Natural killer cell (primary cell): ENCODE measurements at places on chromosomes 3 and 15.

GRCh38 chr3:144431134-144431533, 459.5 kb downstream of the DIPK2A start:
- no peaks in the 10 kb centered on the region for H3K4me1 ChIP-seq
- no peak for DNase-seq
- H3K36me3 ChIP-seq = no peaks in the 10 kb centered on the region
- H3K27me3 ChIP-seq = no peaks in the 10 kb centered on the region
- no peak overlapping the region for H3K27ac ChIP-seq
- H3K4me3 ChIP-seq = no peak overlapping the region

GRCh38 chr3:150925751-150926201, 20.5 kb upstream of the MINDY4B start:
- no peak overlapping the region for H3K27ac ChIP-seq
- no peak overlapping the region for H3K4me3 ChIP-seq
- peaks cover 8% of the 10 kb centered on the region for H3K4me1 ChIP-seq
- peak; percentile 23 for DNase-seq
- peaks cover 2% of the 10 kb centered on the region for H3K27me3 ChIP-seq
- no peaks in the 10 kb centered on the region for H3K36me3 ChIP-seq

- H3K4me1 ChIP-seq = peaks cover 12% of the 10 kb centered on the region
- DNase-seq = peak; percentile 44
- H3K27me3 ChIP-seq = no peaks in the 10 kb centered on the region
- no peaks in the 10 kb centered on the region for H3K36me3 ChIP-seq
Measured at GRCh38 chr3:44554626-44555592, at the start of gene ZKSCAN7. ZKSCAN7 (plus strand) TSS chr3:44555193; CDS start chr3:44557048, 1,855 bp downstream.

GRCh38 chr3:182501856-182502255, 291.4 kb upstream of the ATP11B start:
- H3K27ac ChIP-seq = no peak overlapping the region
- H3K36me3 ChIP-seq = no peaks in the 10 kb centered on the region
- no peaks in the 10 kb centered on the region for H3K4me1 ChIP-seq

- H3K27me3 ChIP-seq = no peaks in the 10 kb centered on the region
- no peak overlapping the region for H3K4me3 ChIP-seq
- DNase-seq = no peak
- H3K27ac ChIP-seq = no peak overlapping the region
- H3K4me1 ChIP-seq = peaks cover 4% of the 10 kb centered on the region
Measured at GRCh38 chr15:43293432-43293831, 26.7 kb upstream of the TGM5 start.

DNA sequence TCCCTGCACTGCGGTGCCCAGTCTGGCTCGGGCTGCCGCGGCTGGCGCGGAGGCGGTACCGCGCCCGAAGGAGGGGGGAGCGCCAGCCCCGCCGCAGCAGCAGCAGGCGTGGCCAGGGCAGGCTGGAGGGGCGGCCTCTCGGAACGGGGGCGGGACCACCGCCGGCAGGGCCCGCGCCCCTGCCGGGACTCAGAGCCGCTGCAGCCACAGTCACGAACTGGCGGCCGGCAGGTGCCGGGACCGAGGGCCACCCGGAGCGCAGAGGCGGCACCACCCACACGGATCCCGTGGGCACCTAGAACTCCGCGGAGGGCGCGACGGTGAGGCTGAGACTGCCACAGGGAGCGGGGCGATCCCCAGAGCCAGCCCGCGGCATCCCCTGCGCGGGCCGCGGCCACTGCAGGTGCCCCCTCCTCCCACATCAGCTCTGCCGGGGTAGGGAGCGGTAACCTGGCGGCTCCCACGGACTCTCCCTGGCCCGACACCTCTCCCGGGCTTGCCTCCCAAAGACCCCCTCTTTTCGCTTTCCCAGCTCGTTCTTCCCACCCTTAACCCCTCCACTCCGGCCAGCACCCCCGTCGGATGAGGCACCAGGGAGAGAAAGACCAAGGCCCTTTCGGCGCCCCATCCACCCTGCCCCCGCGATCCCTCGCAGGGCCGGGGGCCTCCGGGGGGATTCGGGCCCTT, at the start of gene VWA5B2:
VWA5B2 (plus strand) TSS at position 192 of the 687 bp plus-strand sequence. CDS start 944 bp downstream, outside the sequence.
- H3K27me3 ChIP-seq = peaks cover 24% of the 10 kb centered on the region
- H3K36me3 ChIP-seq = no peaks in the 10 kb centered on the region
- H3K27ac ChIP-seq = no peak within 1 kb of the TSS
- peaks cover 19% of the 10 kb centered on the region for H3K4me1 ChIP-seq
- peak; percentile 65 for DNase-seq

- H3K27ac ChIP-seq = peak overlapping the region; percentile 86
- H3K4me3 ChIP-seq = peak overlapping the region; percentile 90
- H3K36me3 ChIP-seq = no peaks in the 10 kb centered on the region
- peaks cover 13% of the 10 kb centered on the region for H3K4me1 ChIP-seq
Measured at GRCh38 chr15:60591496-60592370, 112.8 kb upstream of the ICE2 start.

DNA sequence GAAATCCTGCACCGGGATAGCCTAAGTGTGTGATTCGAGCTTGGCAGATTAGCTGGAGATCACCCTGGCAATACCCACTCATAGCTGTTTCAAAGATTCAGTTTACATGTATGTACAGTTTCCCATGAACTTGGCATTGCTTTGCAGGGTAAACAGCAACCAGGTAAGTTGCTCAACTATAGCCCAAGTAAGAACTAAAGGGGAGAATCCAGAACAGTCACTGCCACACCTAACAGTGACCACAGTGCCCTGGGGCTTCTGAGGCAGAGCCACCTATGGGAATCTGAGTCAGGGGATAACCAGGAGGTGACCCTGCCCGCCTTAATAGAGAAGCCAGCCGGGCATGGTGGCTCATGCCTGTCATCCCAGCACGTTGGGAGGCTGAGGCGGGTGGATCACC, 15.9 kb downstream of the CDAN1 start:
- no peak for DNase-seq
- H3K4me1 ChIP-seq = no peaks in the 10 kb centered on the region
- no peak overlapping the region for H3K27ac ChIP-seq
- no peaks in the 10 kb centered on the region for H3K27me3 ChIP-seq
- H3K4me3 ChIP-seq = no peak overlapping the region

GRCh38 chr15:82709081-82709420, 624 bp downstream of the AP3B2 start:
- no peak overlapping the region for H3K4me3 ChIP-seq
- no peak overlapping the region for H3K27ac ChIP-seq
- H3K27me3 ChIP-seq = no peaks in the 10 kb centered on the region
- DNase-seq = no peak
- peaks cover 12% of the 10 kb centered on the region for H3K4me1 ChIP-seq

GRCh38 chr3:140430494-140430893, 247.4 kb upstream of the TRIM42 start:
- no peak overlapping the region for H3K4me3 ChIP-seq
- H3K27me3 ChIP-seq = no peaks in the 10 kb centered on the region
- H3K27ac ChIP-seq = no peak overlapping the region
- H3K4me1 ChIP-seq = no peaks in the 10 kb centered on the region
- no peak for DNase-seq
- H3K36me3 ChIP-seq = no peaks in the 10 kb centered on the region

DNA sequence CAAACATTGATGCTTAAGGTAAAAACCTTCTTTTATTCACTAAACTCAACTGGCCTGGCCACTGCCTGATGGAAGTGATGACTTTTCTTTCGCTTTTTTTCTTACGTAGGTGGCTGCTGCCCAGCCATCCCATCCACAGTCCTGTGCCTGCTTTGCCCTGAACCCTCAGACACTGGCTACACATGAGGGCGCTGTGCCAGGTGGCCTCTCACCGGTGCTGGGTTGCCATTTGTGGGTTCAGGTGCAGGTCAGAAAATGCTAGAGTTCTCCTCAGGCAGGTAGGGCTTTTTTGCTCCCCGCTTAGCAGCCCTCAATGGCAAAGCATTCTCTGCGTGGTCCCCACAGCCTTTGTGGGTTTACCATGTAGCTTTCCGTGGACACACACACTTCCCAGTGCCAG, 88.3 kb upstream of the PRR23E start:
- H3K36me3 ChIP-seq = no peaks in the 10 kb centered on the region
- no peaks in the 10 kb centered on the region for H3K27me3 ChIP-seq
- H3K4me1 ChIP-seq = no peaks in the 10 kb centered on the region
- no peak overlapping the region for H3K4me3 ChIP-seq
- H3K27ac ChIP-seq = no peak overlapping the region
- DNase-seq = no peak

DNA sequence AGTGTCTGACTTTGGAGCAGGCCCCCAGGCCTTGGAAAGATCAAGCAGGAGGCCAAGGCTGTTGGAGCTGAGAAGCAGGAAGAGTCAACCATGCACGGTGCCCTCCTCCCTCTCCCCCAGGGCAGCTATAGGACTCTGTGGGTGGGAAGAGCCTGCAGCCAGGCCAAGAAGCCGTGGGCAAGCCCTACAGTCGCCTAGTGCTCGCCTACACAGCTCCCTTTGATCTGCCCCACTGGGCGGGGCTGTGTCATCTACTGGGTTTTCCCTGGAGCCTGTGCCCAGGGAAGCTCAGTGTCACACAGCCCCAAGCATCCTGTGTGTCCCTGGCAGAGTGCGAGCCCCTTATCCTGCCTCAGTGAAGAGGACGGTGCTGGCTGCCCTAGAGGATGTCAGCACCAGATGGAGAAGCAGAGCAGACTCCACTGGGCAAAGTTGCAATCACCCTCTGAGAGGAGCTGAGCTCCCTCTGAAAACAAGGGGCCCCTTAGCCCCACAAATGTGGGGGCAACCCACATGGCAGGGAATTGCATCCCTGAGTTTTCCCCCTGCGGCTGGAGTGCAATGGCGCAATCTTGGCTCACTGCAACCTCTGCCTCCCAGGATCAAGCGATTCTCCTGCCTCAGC, 72.2 kb downstream of the KLF13 start:
- H3K4me1 ChIP-seq = peaks cover 34% of the 10 kb centered on the region
- no peak overlapping the region for H3K27ac ChIP-seq
- no peaks in the 10 kb centered on the region for H3K36me3 ChIP-seq
- no peaks in the 10 kb centered on the region for H3K27me3 ChIP-seq

GRCh38 chr3:12618426-12618825, 45.5 kb downstream of the RAF1 start:
- no peaks in the 10 kb centered on the region for H3K27me3 ChIP-seq
- peaks cover 3% of the 10 kb centered on the region for H3K4me1 ChIP-seq
- H3K4me3 ChIP-seq = no peak overlapping the region
- DNase-seq = no peak
- peaks cover 25% of the 10 kb centered on the region for H3K36me3 ChIP-seq
- H3K27ac ChIP-seq = no peak overlapping the region

DNA sequence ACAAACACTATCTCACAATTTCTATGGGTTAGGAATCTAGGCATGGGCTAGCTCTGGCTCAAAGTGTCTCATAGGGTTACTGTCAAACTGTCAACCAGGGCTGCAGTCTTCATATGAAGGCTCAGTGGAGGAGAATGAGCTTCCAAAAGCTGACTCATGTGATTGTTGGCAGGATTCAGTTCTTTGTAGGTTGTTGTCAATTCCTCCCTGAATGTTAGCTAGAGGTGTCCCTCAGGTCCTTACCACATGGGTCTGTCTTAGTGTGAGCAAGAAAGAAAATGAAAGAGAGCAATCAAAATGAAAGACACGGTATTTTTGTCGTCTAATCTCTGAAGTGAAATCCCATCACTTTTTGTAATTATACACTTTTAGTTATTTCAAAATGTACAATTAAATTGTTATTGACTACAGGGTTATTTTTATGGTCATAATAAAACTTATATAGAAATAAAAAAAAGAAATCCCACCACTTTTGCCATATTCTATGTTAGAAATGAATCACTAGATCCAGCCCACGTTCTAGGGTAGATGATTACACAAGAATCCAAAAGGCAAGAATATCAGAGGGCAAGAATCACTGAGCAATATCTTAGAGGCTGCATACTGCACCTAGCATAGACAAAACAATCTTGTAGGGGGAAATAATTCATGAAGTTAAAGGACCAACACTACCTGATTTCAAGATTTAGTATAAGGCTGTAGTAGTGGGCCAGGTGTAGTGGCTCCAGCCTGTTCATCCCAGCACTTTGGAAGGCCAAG, 8.4 kb downstream of the ACSBG1 start:
- H3K27me3 ChIP-seq = no peaks in the 10 kb centered on the region
- DNase-seq = no peak
- no peaks in the 10 kb centered on the region for H3K36me3 ChIP-seq
- H3K27ac ChIP-seq = no peak overlapping the region
- H3K4me1 ChIP-seq = peaks cover 6% of the 10 kb centered on the region

DNA sequence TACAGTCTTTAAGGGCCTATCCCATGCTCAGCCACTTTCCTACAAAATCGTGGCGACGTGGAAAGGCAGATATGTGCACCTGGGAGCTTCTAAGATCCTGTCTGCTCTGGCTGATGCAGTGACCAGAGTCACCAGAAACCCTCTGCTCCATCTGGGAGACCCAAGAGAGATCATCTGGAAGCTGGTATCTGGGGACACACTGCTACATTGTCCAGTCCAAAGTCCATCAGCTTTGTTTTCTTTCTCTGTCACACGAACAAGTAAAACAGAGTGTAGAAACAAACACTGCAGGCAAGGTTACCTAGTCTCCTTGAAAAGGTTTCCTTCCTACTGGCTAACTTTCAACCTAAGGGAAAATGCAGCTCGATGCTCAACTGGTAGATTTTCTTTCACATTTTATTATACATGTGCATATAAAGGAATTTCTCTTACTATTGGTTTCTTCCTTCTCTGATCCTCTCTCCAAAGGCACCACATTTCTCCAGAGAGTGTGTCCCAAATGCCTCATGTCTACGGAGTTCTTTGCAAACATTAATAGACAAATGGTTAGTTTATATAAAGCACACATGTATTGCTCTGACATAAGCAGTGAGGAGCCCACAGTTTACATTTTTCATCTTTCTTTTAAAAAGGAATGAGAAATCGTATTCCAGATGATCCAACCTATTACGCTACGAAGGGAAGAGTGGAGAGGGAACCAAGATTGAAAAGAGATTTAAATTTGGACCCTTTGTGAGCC, 8.3 kb upstream of the GREM1 start:
- no peak overlapping the region for H3K4me3 ChIP-seq
- H3K36me3 ChIP-seq = no peaks in the 10 kb centered on the region
- no peak for DNase-seq
- H3K27me3 ChIP-seq = no peaks in the 10 kb centered on the region
- H3K27ac ChIP-seq = no peak overlapping the region
